Thoracic aorta (tissue), 2 donors: ENCODE measurements at places on chromosomes 16 and 17. TPM values are rescaled to one million over a fixed set of nuclear protein-coding genes. Genes with fewer than 3 reads are reported as not detected.

G6PC1 gene
- total RNA-seq: not detected

NDUFB10 gene
- 108 TPM for total RNA-seq

DNA sequence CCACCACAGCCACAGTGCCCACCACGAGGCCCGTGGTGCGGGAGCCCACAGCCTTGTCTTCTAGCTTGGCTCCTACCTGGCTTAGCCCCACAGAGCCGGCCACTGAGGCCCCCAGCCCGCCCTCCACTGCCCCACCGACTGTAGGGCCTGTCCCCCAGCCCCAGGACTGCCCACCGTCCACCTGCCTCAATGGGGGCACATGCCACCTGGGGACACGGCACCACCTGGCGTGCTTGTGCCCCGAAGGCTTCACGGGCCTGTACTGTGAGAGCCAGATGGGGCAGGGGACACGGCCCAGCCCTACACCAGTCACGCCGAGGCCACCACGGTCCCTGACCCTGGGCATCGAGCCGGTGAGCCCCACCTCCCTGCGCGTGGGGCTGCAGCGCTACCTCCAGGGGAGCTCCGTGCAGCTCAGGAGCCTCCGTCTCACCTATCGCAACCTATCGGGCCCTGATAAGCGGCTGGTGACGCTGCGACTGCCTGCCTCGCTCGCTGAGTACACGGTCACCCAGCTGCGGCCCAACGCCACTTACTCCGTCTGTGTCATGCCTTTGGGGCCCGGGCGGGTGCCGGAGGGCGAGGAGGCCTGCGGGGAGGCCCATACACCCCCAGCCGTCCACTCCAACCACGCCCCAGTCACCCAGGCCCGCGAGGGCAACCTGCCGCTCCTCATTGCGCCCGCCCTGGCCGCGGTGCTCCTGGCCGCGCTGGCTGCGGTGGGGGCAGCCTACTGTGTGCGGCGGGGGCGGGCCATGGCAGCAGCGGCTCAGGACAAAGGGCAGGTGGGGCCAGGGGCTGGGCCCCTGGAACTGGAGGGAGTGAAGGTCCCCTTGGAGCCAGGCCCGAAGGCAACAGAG, 10.5 kb downstream of the VASN start:
- no peak for DNase-seq

DNA sequence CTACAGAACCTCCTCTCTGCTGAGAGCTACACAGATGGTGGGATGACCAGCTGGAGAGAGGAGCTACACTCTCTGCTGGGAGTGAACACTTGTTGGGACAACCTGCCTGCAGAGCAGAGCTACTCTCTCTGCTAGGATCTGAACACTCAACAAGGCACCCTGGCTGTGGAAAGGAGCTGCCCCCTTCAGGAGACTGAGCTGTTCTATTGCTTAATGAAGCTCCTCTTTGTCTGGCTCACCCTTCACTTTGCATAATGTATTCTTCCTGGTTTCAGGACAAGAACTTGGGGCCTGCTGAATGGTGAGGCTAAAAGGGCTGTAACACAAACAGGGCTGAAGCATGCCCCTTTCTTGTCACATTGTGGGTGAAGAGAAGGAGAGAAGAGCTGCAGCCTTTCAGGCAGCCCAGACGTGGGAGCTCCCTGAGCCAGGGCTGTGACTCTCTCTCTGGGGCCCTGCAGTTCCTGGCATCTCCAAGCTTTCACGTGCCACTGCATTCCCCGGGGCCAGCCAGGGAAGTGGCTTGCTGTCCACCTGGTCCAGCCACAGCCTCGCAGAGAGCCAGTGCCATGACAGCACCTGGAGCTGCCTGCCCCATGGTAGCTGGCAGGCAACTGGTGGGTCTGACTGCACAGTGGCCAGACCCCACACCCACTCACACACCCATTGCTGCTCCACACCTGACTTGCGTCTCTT, 272.8 kb upstream of the KCNJ16 start:
- no peak for DNase-seq

DNA sequence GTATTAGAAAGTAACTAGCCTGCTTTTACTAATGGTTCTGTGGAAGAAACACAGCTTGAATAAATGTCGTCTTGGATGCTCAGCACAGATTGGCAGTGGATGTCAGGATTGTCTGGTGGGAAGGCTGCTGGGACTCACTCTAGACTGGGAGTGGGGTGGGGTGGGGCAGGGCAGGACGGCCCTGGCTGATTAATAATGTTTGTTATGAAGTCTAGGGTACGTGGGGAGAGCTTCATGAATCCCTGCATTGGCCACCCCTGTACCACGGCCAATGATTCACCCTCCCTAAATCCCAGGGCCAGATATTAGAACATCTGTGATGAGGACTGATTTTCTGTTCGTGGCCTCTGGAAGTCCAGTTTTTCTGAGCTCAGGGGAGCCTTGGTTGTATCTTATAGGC, 421.0 kb downstream of the WWOX start:
- DNase-seq: no peak
